ENCODE measurements at places on chromosomes 6 and 20.

- DNase-seq: no peak
These were observed 27.8 kb upstream of the PKHD1 start for GRCh38 chr6:52115145-52115741.

DNA sequence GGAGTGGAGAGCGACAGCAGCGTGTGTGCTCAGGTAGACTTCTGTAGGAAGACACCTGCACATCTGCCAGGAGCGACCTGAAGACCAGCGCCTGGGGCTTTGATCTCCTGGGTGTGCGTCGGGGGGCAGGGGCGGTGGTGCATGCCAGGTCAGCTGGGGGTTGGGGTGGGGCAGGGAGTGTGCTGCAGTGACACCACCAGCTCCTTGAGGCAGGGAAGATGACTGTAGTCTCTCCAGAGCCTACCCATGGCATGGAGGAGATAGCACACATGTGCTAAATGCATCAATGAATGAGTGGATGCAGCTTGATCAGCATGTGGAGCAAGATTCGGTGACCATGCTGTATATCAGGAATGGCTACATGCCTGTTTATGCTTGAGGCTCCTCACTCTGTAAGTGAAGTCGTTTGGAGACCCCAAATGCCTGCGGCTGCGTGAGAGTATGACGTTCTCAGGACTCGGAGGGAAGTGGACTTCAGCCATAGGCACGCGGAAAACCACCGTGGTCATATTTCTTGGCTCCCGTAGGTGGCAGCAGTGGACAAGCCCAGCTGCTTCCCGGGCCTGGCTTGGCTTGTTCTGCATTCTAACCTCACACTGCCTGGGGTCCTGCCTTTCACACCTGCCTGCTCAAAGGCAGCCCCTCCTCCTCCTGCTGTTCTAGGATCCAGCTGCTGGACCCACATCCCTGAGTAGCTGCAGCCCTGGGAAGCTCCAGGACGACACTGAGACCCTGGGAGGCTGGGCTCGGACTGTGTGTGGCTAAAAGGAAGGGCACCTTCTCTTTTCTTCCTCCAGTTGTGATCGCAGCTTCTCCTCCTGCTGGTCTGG, 39.4 kb upstream of the KCNK16 start:
- no peak for DNase-seq

- DNase-seq: no peak
These were observed 150.6 kb downstream of the NFATC2 start for GRCh38 chr20:51391926-51392325.

GRCh38 chr6:150987371-150987828, 121.9 kb downstream of the MTHFD1L start:
- DNase-seq: no peak

DNA sequence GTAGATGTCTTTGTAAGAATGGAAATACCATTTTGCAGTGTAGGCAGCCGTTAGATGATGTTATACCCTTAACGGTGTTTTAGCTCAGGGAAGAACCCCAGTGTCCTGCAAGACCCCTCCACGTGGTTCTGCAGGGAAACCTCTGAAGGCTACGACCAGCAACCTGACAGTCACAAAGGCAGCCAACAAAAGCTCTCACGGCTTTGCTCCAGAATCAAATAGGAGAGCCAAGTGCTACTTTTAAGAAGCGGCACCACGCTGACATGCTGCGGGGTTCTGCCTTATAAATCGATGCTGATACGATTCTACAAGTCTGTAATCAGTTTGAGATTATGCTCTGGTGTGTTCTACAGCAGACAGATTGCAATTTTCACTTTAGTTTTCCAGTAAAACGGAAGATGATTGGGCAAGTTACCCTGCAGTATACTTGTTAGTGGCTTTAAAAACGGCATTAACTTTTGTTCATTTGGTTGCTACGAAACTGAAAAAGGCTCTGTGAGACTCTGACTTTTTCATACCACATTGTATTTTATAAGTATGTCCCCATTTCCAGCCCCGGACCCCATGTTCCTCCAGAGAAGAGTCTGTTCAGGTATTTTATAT, 312.9 kb downstream of the SAMD5 start:
- DNase-seq: no peak

DNA sequence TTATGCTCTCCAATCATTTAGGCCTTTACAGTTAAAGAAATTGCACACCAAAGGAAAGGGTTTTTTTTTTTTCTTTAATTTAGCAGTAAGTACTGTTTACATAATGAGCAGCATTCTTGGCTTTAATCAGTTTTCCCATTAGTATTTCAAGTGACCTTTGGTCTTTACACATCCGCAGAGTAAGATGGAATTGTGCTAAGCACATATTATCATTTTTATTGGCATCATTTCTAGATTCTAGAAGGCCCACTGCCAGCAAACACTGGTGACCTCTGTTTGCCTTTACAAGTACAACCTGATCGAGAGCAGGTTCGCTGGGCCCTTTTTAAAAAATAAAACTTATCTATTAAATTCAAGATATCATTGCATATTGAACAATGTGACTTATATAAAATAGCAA, 104.3 kb downstream of the ADGRG6 start:
- DNase-seq: no peak

DNA sequence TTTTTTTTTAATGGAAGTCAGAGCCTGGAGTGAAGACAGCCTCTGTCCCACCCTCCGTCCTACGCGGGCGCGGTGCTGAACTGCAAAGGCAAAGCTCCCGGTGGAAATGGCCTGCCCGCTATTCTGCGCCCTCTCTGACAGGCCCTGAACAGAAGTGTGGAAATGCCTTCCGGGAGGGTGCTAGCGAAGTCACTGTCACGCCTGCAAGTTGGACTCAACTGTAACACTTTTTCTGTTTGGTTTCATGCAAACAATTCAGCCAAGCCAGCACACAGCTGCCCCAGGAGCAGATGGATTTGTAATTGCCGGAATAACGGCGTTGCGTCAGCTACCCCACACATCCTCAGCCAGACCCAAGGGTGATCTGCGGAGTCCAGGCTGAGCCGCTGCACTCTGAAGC, 107.6 kb downstream of the PSMB1 start:
- DNase-seq: no peak

DNA sequence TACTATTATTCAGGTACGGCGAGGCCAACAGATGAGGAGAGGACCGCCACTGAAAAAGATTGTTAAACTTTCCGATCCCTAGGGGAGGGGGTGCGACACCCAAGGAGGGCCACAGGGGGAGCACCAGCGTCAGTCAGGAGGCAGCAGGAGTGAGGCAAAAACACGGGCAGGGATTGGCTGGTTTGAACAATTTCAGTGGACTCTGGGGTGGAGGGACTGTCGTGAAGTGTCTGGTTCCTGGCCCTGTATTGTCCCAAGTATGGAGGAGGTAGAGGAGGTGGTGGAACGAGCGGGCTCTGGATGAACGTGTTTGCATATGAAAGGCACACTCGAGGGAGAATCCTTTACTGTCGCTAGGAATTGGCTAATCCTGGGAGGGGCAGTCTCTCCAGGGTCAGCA, 32.5 kb upstream of the MCUR1 start:
- no peak for DNase-seq

DNA sequence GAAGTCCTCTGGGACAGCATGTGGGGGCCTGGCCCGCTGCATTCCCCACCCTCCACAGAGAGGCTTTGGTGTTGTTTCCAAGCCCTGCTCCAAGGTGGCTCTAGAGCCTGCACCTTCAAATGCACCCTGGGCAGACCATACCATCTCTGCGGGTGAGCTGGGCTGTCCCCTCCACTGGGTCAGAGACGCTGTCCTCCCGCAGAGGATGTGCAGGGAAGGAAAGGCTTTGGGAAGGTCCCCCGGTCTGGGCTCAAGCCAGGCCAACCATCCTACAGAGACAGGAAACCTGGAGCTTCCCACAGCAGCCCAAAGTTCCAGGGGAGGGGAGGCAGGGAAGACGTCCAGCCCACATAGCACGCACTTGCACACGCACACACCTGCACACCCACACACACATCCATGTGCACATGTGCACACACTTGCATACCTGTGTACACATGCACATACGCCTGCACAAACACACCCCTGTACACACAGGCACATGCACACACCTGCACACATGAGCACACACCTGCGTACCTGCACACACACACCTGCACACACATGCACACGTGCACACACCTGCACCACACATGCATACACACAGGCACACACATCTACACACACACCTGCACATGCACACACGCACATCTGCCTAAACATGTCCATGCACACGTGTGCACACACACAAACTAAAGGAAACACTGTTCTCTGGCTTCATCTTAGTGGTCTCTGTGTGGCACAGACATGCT, 155.4 kb downstream of the ERMARD start:
- DNase-seq: no peak

- no peak for DNase-seq
These were observed 413.9 kb upstream of the JARID2 start for GRCh38 chr6:14831937-14832336.

- DNase-seq: no peak
These were observed 5.5 kb upstream of the MUC22 start for GRCh38 chr6:31004794-31005193.

DNA sequence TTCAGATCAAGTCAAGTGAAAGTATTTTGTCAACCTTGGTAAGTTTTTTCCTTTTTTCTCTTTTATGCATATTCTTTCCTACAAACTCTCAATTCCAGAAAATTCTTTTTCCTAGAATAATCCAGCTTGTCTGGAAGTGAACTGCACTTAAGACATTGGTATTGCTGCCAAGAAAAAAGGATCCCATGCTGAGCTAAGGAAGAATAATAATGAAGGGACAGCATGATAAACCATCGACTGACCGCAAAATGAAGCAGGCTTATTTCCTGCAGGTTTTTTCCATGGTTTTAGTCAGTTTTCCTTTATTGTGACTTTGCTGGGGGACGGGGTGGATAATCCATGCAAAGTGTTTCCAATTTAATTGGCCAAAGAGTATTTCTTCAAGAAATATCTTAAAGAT, 857.6 kb upstream of the SLC35B3 start:
- no peak for DNase-seq

DNA sequence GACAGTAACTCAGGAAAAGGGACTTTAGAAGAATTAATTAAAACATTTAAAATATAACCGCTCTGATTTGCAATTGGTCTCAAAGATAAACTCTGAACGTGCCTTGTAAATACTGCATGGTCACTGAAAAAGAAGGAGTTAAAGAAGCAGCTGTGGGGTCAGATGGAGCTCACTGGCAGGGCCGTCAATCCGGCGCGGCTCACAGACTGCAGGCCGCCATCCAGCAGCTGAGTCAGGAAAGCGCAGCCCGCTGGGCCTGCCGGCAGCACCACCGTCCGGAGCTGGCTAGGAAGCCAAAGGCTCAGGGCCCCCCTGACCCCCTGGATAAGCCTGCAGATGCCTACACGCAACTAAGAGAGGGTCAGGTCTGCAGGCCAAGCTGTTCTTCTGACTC, 54.2 kb upstream of the FRMD1 start:
- DNase-seq: no peak

- DNase-seq: no peak
These were observed 20.4 kb downstream of the MDFI start for GRCh38 chr6:41658636-41659035.

GRCh38 chr6:699319-699718, 6.4 kb upstream of the EXOC2 start:
- DNase-seq: no peak

DNA sequence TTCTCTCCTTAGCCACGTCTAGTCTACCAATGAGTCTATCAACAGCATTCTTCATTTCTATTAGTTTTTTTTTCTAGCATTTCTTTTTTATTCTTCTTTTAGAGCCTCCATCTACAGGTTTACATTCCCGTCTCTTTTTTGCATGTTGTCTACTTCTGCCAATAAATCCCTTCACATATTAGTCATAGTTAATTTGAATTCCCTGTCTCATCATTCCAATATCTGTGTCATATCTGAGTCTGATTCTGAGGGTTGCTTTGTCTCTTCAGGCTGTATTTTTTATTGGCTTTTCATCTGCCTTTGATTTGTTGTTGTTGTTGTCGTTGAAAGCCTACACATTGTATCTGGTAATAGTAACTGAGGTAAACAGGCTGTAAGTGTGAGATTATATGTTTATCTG, 104.6 kb downstream of the HMGCLL1 start:
- DNase-seq: no peak

DNA sequence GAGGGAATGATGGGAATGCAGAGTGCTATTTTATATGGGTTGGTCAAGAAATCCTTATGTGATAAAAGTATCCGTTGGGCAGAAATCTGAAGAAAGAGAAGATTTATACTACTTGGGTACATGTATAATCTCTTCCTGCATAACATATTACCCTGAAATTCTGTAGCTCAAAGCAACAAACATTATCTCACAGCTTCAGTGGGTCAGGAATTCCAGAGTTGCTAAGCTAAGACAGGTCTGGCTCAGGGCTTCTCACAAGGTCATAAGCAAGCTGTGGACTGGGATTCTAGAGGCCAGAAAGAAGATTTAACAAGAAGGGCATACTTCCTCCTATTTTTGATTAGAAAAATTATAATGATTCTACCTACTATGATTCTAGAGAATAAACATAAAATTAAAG, 172.5 kb upstream of the THEMIS start:
- no peak for DNase-seq

GRCh38 chr6:79630883-79631692, at the start of gene SH3BGRL2:
Gene SH3BGRL2, plus strand, starts transcription at chr6:79631329. Its CDS starts 133 bp downstream, at chr6:79631462.
- DNase-seq: no peak

- no peak for DNase-seq
These were observed 524.9 kb downstream of the PHF3 start for GRCh38 chr6:64160486-64160885.

GRCh38 chr20:11849270-11849915, 68.3 kb upstream of the BTBD3 start:
- DNase-seq: no peak

DNA sequence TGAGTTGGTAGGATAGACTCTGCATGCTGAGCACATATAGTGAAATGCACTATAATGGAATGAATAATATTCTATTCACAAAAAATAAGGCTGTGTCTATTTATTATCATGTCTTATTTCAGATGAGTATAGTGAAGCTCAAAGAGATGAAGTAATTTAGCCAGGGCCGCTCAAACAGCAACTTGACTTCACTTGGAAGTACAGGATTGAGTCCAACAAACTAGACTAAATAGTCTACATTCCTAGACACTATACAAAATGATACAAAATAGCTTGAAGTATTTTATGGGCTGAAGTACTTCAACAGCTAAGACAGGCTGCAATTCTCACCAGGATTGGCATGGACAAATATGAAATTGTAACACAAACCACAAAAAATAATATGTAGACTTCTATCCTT, 144.5 kb upstream of the DST start:
- DNase-seq: no peak

DNA sequence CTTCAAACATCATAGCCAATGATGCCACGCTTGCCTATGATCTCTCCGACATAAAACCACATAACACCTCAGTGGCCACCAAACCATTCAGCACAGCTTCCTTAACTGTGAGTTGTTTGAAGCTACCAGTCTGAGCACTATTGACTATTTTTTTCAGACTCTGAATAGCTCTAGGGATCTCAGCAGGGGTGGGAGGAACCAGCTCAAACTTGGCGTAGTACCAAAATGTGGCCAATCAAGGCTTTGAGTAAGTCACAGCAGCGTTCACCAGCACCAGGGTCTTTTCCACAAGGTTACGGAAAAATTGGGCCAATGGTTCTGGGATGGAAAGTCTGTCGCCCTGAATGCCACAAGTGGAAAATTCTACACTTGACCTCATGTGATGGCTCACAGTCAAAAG, 70.6 kb downstream of the SMPDL3A start:
- no peak for DNase-seq

- DNase-seq: no peak
These were observed 192.6 kb upstream of the SLC24A3 start for GRCh38 chr20:19019734-19020364.
